ENCODE measurements at places on chromosomes 16 and 17.

GRCh38 chr17:21382560-21383495 lies 6.7 kb downstream of the KCNJ12 start:
- peak; percentile 27 for DNase-seq

DNA sequence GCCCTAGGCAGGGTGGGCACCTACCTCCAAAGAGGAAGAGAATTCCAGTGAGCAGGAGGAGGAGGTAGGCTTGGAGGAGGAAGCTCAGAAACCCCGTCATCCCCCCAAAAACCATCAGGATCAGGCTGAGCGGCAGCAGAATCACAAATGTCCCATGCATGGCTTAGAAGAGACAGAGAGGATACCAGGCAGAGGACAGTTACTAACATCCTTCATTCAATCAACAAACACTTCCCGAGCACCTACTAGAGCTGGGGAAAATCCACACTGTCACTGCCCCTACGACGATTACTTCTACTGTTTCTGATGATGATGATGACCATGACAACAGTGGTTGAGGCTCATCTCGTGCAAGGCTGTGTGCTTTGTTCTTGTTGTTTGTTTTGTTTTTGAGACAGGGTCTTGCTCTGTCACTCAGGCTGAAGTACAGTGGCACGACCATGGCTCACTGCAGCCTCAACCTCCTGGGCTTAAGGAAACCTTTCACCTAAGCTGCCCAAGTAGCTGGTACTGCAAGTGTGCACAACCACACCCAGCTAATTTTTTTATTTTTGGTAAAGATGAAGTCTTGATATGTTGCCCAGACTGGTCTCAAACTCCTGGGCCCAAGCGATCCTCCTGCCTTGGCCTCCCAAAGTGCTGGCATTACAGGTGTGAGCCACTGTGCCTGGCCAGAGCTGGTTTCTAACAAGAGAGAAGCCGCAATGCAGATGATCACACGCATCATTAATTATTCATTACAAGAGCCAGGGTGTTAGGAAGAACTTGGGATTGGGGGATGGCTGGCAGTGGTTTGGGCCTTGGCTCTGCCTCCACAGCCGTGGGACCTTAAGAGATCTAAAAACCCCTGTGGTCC lies 18.0 kb downstream of the TMEM114 start:
- no peak for DNase-seq

DNA sequence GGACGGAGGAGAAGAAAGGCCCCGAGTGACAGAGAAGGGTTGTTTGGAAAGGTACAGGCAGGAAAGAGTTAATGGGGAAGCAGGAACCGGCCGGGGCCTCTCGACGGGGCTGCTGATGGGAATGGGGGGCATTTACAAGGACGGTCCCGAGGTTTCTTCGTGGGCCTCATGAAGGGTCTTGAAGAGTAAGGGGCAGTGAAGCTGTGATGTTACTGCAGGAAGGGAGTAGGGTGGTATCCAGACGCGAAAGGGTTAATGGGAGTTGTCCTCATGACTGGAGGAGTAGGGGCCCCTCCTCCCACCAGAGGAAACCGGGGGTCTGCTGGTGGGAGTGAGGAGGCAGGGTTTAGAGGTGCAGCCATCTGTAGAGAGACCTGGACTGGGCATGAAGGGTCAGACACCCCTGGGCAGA lies 481 bp downstream of the PDK2 start:
- no peak for DNase-seq

DNA sequence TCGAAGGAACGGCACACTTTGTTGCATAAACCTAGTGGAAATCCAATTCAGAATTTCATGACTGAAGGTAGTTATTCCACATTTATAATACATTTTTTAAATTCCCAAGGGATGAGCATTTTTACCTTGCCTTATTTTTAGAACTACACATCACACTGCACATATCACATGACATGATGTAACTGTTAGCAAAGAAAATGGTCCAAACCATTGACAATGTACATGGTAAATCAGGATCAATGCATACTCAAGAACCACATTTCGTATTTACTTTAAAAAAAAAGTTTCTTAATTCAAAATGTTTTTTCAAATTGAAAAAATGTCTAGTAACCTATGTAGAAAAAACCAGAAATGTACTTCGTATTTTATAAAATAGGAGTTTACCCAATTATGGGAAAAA lies 2.5 kb downstream of the KANSL1 start:
- no peak for DNase-seq

- no peak for DNase-seq
Observed at GRCh38 chr16:15049581-15050180, 6.2 kb downstream of the NTAN1 start.

- DNase-seq = peak; percentile 15
Observed at GRCh38 chr17:67359960-67360791, 6.2 kb downstream of the PSMD12 start.

GRCh38 chr16:22369221-22369811 lies 5.1 kb downstream of the CDR2 start:
- DNase-seq = no peak

DNA sequence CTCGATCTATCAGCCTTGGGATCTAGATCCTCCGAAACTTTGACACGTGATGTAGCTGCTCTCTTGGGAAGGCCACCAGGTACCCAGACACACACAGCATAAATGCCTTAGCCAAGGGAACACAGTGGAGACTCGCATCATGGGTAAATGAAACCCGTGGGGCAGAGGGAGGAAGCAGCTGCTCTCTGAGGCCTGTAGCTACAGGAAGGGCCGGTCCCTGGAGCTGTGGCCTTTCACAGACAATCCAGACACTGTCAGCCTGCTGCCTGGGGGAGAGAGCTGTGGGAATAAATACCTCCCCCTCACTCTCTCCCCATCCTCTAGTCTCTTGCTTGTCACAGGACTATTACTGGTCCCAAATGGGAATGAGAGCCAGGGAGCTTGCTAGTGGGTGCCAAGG lies 351.2 kb downstream of the UTP18 start:
- DNase-seq = no peak

GRCh38 chr17:65332375-65332774 lies 195.2 kb downstream of the RGS9 start:
- DNase-seq = no peak

- DNase-seq = no peak
Observed at GRCh38 chr16:89055313-89055712, 38.3 kb upstream of the ACSF3 start.

DNA sequence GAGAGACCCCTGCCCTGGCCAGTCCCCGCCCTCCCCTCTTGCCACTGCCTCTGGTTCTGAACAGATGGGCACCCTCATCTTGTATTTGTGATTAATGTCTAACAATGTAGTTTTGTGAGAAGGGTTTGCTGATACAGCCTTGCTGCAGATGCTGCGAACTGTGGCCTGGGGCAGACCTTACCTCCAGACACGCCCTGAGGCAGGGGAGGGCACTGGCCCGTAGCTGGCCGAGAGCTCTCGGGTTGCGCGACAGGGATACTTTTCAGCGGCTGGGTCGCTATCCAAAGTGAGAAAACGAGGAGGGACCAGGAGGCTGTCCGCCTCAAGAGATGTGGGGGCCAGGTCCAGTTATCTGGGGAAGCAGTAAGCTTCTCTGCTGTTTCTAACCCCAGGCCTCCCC lies 21.9 kb downstream of the STH start:
- DNase-seq = no peak

DNA sequence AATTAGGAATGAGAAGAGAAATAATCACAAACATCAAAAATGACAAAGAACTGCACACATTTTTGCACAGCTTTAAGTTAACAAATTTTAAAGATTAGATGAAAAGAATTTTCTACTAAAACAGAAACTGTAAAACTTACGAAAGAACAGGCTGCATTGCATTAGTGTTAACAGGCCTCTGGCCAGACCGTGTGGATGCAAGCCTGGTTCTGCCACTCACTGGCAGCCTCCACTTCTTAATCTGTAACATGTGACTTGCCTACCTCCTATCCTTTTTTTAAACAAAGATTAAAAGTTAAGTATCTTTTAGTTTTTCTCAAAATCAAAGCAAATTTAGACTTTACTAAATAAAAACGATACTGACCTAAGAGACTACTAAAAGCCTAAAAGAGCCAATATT lies 37.5 kb downstream of the CREBBP start:
- no peak for DNase-seq

GRCh38 chr16:48106446-48106845 lies 49.3 kb downstream of the ABCC12 start:
- DNase-seq = no peak

DNA sequence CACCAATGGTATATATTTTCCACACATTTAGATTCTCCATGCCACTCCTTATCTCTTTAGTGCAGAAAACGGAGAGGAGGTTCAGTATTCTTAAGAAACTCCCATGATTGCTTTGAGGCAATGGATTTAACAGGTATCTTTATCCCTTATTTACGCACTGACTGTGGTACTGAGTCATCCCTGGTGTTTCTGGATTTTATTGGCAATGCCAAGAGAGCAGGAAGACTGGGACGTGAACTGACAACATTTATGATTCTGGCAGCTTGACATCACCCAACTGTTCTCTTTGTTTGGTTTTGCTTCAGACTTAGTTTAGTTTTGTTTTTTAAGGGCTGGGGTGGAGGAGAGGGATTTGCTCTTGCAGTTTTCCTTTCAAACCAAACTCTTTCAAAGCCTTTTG lies 131.4 kb downstream of the WWOX start:
- DNase-seq = no peak

- DNase-seq = no peak
Observed at GRCh38 chr16:83441517-83441916, 366.3 kb upstream of the HSBP1 start.

- DNase-seq = peak; percentile 22
Observed at GRCh38 chr16:69112285-69113129, 7.1 kb downstream of the HAS3 start.

DNA sequence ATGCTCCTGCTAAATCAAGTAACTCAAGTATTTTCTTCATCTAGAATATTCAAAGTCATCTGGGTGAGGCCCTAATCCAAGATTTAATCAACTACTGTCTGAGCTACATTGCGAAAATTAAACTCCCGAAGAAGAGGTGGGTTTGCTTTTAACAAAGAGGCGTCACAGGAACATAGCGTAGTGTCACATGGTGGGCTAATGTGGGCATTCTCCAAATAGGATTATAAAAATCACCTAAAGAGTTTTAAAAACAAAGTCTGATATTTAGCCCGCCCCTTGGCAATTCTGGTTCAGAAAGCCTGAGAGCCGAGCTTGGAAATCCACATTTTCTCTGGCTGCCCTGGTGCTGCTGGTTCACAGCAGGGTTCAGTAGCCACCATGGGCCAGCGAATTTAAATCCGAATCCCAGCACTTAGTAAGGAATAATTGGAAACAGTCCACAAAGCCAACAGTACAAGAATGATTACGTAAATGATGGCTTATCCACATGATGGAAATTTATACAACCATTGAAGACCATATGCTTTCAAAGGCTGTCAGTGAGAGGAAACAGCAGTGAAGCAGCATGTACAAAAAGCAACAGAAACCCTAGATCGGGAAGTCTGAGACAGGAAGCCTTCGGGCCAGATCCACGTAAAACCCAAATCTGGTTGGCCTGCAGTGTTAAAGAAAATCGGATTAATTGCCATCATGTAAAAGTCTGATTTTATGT lies 8.8 kb downstream of the PMM2 start:
- DNase-seq = no peak

- no peak for DNase-seq
Observed at GRCh38 chr17:49819138-49819537, 28.7 kb downstream of the TAC4 start.

GRCh38 chr17:40820228-40820838 lies 2.1 kb downstream of the KRT10 start:
- no peak for DNase-seq

DNA sequence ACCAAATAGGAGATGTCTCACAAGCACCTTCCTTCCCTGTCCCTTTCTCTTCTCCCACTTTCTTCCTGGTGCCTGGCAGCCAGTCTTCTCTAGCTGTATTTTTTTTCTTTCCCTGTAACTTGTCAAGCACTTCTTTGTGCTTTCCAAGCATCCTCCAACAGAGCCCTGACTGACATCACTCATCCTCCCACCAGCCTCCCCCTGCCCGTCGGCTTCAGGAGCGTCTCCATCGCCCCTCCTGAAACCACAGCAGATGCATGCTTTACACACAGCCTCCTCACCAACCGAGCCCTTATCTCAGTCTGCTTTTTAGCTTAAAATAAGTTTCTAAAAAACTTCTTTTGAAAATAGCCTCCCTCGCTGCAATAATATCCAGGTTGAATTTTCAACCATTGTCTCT lies 268.7 kb upstream of the CDH5 start:
- no peak for DNase-seq

GRCh38 chr16:25126820-25127232 lies 15.3 kb downstream of the LCMT1 start:
- no peak for DNase-seq

- DNase-seq = no peak
Observed at GRCh38 chr17:50203086-50203485, 1.7 kb upstream of the COL1A1 start.

- no peak for DNase-seq
Observed at GRCh38 chr16:3529175-3529574, 28.4 kb downstream of the CLUAP1 start.

GRCh38 chr16:87245511-87245910 lies 71.7 kb downstream of the C16orf95 start:
- DNase-seq = no peak

GRCh38 chr16:1102921-1103635 lies 7.0 kb upstream of the C1QTNF8 start:
- no peak for DNase-seq

- DNase-seq = no peak
Observed at GRCh38 chr17:66507982-66508760, 205.8 kb downstream of the PRKCA start.

DNA sequence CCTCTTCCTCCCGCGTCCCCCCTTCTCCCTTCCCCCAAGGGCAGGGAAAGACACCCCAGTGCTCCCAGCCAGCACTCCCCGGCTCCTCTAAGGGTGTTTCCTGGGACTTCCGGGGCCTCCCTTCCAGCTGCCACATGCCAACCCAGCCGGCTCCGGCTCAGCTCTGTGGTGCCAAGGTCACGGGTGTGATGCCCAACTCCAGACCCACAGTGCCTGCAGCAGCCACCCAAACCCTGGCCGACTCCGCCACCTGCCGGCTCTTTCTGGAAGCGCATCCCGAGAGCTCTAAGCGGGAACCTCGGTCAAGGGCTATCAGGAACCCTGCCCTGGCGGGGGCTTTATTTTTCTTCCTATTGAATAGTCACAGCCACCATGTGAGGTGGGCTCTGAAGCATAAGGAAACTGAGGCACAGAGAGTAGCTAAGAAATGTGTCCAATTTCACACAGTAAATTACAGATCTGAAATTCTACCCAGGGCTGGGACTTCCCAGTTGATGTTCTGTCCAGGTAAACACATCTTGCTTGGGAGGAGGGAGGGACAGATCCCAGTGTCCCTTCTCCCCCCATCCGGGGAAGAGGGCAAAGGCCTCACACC lies 3.3 kb upstream of the PPP1R1B start:
- DNase-seq = peak; percentile 57
